ENCODE measurements at places on chromosomes 11 and 22.
A peak's percentile ranks its signal among the peaks of the same experiment; 100 is the strongest.

DNA sequence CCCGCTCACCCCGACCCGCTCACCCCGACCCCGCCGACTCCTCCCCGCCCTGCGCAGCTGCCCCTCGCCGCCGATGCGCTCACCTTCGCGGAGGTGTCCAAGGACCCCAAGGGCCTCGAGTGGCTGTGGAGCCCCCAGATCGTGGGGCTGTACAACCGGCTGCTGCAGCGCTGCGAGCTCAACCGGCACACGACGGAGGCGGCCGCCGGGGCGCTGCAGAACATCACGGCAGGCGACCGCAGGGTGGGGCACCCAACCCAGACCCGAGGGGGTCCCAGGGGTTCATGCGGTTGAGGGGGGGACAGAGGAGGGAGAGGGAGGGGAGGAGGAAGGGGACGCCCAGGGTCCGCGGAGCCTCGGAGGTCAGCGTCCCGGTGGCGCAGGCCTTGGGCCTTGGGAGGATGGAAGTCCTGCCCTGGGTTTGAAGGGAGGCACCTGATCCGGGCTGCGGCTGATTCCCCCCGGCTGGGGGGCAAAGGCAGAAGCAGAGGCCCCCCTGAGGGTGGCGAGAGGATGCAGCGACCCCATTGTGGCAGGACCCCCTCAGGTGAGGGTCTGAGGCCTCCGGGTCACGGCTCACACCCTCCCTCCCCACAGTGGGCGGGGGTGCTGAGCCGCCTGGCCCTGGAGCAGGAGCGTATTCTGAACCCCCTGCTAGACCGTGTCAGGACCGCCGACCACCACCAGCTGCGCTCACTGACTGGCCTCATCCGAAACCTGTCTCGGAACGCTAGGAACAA is 9.2 kb downstream of the PKP3 start:
- no peak for DNase-seq

DNA sequence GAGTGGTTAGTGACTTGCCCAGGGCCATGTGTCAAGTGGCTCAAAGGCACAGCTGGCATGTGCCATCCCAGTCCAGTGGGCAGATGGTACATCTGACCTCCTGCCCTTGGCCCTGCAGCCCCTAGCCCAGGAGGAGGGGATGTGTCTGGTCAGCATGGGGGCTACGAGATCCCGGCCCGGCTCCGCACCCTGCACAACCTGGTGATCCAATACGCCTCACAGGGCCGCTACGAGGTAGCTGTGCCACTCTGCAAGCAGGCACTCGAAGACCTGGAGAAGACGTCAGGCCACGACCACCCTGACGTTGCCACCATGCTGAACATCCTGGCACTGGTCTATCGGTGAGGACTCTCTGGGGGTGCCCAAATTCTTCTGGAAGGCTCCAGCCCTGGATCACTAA is 5.7 kb upstream of the RAB1B start:
- no peak for DNase-seq

DNA sequence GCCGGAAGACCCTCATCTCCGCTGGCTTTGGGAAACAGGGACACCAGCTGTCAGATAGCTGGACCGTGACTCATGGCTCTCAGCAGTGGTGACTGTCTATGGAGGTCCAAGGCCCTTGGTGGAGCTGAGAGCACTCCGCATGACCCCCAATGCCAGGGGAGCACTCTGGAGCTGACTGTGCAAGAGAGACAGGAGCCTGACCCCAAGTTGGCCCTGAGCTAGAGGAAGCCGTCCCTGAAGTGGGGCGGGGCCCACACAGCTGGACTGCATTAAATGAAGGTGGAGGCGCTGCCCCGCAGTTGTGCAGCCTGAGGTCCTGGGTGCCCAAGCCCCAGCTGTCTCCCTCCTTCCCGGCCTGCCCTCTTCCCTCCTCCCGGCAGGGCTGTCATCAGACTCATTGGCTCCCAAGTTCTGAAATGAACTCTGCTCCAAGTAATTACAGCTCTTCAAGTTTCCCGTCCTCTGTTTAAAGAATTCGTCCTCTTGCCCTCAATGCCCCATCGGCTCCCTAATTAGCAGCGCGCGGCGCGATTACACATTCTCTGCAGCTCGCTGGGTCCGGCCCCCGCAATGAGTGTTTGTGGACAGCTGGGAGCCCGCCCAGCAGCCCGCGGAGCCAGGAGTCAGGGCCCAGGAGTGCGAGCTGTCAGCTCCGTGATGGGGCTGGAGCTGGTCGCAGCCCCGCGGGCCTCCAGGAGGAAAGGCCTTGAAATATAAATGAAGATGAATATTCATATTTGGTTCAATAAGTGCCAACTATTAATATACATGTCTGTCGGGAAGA is 93.2 kb upstream of the LMO1 start:
- DNase-seq = peak; percentile 40

DNA sequence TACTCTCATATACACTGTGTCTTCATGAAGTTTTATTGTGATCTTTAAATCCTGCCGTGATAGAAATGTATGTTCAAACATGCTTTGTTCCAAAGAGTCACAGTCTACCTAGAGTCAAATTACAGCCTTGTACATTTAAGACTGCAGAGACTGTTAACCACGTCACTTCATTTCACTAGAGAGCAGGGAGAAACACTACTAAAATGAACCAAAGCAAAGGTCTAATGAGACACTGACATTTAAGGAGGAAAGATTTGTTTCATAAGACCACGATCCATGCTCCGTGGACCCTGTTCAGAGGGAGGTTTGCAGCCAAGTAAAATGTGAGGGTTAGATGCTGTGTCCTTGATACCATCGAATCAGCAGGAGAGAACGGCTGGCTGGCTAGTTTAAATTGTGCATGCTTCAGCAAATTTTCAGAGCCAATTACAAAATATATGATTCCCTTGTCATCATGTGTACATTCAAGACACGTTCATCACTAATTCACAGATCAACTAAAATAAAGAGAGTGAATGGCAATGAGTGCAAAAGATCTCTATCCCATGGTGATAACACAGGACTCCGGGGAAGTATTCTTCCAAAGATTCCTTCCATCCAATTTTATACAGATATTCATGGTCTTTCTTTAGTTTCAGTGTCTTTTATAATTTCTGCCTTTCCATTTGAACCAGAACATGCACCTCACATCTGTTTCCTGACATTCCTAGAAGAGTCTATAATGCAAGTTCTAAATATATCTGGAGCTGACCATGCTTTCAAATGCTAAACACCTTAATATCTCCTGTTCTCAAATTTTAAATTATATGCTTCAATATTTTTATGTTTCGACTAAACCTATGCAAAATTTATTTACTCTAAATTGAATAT is 960.9 kb upstream of the FAT3 start:
- DNase-seq = no peak

- DNase-seq = no peak
Observed at GRCh38 chr11:111194860-111195568, 50.5 kb upstream of the POU2AF2 start.

DNA sequence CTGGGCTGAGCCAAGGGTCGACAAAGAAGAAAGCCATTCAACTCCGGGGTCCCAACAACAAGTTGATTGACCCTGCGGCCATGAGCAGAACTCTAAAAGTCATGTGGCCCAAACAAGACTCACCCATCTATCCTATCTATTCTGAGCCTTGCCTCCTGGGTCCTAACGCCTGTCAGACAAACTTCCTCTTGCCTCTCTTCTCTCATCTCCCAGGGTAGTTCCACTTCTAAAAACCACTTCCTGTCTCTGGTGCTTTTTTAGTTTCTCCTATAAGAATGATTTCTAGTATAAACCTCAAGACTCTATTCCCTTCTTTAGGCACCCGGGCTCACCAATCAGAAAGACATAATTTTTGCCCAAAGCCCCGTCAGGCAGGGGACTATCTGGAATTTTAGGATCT is 530.2 kb downstream of the DLG2 start:
- DNase-seq = no peak

GRCh38 chr22:47046411-47047065 is 284.1 kb downstream of the TBC1D22A start:
- DNase-seq = no peak

- DNase-seq = peak; percentile 39
Observed at GRCh38 chr11:121426476-121427399, 25.4 kb upstream of the SORL1 start.

GRCh38 chr22:49042877-49043859 is 784.5 kb downstream of the BRD1 start:
- DNase-seq = no peak

DNA sequence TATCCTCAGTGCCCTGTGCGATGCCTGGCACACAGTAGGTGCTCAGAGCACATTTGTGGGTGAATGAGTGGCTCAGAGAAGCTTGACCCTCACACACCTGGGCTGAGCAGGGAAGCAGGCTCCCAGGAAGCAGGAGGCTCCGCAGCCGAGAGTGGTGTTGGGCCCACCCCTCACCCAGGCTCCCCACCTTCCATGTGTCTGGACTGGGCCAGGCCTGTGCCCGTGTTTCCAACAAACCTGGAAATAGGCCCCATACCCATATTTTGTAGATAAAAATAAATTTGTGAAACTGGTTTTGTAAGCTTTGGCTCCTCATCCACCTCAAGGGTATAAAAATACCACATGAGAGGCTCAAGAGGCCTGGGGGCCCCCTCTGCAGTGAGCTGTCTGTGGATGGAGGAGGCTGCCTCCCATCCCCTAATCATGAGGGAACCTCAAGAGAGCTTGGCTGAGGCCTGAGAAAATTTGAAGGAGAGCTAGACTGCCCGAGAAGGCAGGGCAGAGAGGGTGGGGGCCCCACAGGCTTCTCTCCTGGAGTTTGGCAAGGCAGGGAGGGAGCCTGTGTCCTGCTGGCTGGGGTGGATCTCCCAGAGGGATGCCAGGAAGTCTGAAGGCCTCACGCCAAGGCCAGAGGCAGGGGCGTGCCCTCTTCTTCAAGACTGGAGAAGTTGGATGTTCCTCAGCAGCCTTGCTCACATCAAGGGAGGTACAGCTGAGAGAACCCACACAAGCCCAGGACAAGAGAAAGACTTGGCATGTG is 147.0 kb upstream of the NECTIN1 start:
- no peak for DNase-seq

DNA sequence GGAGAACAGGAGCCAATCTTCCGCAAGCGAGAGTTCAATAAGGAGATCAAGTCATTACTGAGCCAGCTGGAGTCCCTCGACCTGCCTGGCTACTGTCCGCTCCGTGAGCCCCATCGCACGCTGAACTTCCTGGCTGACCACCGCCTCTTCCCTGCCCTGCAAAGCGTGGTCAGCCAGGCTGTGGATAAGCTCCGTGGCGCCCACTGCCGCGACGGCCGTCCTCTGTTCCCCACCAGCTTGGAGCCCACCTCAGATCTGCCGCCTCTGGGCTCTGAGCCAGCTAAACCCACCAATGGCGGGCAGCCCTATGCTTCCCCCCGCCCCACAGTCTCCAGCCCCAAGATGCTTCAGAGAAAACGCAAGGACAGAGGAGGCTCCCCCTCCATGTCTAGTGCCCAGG is 2.3 kb downstream of the CCDC116 start:
- no peak for DNase-seq

- DNase-seq = no peak
Observed at GRCh38 chr22:46846832-46847355, 84.4 kb downstream of the TBC1D22A start.

- no peak for DNase-seq
Observed at GRCh38 chr11:108508653-108509593, 10.7 kb upstream of the POGLUT3 start.

DNA sequence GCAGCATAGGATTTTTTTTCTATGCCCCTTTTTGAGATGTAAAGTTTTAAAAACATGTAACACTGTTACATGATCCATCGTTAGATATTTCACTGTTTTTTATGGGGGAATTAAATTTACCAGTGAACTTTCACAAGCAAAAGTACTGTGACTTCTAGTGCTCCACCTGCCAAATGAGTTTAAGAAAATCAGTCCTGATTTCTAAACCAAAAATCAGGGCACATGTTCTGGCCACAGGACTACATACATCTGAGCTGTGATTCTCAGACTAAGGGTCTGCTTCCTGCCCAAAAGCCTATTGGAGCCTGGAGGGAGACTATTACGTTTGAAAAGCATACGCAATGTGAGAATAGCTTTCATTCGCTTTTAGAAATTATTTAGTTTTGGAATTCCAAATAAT is 22.5 kb downstream of the TMPRSS13 start:
- DNase-seq = no peak

DNA sequence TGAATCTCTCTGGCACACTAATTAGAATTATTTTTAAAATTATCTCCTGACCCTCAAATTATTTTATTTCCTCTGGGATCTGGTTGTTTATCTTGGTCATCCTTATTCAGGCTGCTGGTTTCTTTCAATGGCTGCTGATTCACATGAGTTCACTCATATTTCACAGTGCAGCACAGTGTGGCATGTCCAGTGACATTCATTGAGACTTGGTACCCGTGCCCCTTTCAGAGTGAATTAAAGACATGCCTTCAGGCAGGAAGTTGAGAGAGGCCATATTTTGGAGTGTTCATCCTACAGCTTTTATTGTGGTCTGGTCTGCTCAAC is 13.5 kb downstream of the DCPS start:
- no peak for DNase-seq

- DNase-seq = no peak
Observed at GRCh38 chr11:8375460-8375859, 111.8 kb upstream of the LMO1 start.

DNA sequence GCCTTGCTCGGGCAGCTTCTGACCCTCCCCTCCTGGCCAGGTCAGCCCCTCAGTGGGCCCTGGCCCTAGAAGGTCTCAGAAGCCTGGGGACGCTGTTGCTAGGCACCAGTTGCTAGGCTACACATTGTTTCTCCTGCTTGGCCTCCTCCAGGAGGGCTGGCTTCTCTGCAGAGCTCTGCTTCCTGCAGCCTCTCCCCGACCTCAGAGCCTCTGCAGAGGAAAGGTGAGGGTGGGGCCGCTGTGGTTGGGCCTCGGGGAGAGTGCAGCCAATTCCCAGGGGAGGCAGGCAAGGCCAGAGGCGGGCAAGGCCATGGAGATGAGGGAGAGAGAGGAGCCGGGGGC is 27.6 kb upstream of the LRRC10B start:
- peak; percentile 49 for DNase-seq

DNA sequence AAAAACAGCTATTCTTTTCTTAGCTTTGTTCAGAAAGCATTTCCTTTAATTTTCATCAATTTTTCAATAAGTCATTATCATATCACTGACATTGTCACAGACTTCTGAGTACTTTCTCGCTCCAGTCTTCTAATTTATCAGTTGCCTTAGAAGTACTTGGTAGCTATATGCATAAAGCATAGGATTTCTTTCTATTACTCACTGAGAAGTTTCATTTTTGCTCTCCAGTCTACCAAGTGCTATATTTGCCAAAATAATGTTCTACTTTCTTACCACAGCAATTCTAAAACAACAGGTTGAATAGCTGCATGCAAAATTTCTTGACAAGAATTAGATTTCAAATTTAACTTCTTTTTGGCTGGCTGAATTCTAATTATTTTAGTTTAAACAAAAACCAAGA is 116.3 kb downstream of the STK33 start:
- DNase-seq = no peak

DNA sequence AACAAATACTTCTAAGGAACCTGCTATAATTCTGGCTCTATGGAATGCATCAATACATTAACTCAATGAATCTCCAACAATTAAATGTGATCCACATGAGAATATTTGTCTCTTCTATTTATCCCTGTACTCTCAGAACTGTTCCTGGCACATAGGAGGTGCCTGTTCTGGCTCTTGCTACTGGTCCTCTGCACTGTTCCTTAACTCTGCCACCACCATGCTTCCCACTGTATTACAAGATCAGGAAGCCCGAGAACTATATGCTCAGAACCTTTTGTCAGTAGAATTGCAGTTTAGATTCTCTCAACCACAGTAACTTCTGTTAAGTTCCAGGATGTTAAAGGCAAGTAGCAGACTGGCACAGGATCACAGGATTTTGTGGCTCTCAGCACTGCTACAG is 376.3 kb upstream of the CCDC90B start:
- DNase-seq = no peak
